GM03348 (cell line): ENCODE measurements at places on chromosomes 16 and 17.
A peak's percentile ranks its signal among the peaks of the same experiment; 100 is the strongest.

- DNase-seq: peak; percentile 40
Measured at GRCh38 chr16:15682105-15682570, 32.1 kb downstream of the NDE1 start.

- DNase-seq: no peak
Measured at GRCh38 chr17:68903286-68903685, 51.9 kb downstream of the ABCA8 start.

DNA sequence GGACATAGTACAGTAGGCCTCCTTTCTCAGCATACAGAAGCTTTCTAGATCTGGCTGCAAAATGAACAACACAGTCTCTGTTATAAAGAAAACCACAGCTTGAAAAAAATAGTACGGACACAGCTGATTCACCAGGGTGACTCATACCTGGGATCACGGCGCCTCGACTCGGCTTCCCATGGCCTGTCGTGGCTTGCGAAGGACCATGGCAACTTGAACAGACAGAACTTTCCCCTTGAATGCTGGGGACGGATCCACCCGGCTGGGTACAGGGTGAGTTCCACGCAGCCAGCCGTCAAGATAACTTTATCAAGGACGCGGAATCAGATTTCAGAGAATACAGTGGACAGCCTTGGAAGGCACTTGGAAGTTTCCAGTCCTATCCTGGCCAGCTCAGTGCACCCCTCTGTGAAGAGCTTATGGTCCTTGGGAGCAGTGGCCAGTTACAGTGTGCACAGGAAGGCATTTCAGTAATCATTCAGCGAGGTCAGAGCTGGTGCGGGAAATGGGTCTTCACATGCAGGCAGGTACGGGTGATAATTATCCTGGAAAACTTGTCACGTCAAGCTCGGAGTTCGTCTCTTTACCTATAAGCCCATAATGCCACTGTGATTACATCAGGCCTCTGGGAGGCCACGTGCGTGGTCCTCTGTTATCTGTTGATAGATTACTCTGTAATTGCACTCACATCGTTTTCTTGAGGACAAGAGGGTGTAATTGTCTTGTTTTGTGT lies 57.9 kb upstream of the MAF start:
- DNase-seq: peak; percentile 17

- DNase-seq: peak; percentile 84
Measured at GRCh38 chr16:20383106-20384029, 21.2 kb downstream of the PDILT start.

DNA sequence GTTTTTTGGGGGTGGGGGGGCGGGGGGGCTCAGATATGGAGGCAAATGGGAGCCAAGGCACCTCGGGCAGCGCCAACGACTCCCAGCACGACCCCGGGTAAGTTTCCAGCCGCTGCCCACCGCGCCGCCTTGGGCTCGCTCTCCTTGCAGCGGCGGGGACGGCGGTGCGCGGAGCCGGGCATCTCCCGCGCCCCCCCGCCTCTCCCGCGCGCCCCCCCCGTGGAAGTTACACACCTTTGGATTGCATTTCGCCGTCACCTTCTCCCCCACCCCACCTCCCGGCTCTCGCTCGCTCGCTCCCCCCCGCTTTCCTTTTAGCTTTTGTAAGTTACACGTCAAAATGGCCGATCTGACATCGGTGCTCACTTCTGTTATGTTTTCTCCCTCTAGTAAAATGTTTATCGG lies 387 bp downstream of the MSI2 start:
- peak; percentile 48 for DNase-seq

DNA sequence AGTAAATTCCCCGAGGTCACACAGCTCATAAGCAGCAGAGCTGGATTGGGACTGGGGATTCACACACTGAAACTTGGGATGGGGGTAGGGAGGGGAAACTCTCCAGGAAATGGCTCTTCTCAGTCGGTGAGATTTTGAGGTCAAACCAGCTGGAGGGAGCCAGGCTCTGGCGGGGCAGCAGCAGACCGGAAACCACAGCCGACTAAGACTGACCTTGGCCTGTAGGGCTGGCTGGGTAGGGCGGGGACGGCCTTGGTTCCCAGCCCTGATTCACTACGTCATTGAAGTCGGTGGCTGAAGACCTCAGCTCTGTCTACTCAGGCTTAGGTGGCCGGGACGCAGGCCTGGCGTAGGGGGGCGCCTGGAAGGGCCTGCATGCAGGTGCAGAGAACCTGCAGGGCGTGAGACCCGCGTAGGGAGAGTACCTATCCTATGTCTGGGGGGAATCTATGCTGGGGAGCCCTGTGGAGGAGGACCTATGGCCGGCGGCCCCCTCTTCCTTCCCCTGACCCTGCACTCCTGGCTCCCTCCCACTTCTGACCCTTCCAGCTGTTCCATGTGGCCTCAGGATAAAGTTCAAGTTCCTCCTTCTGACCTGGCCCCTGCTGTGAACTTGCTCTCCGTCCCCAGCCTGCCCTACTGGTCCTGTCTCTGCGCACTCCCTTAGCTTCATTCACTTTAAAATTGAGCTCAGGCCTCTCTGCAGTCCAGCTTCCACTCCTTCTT lies 11.9 kb upstream of the SLC4A1 start:
- peak; percentile 82 for DNase-seq

DNA sequence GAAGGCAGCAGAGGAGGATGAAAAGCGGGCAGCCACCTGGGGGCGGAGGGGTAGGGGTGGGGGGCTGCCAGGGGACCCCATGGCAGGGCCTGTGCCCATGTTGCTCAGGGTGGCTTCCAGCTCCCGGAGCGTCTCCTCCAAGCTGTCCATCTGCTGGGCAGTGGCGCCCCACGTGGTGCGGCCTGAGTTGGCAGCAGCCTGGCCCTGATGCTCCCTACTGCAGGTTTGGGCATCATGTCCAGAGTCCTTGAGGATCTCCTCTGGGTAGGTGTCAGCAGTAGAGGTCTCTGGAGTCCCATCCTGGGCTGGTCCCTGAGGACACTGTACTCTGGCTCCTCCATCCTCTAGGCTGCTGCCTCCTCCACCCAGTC lies 60.9 kb downstream of the SRCIN1 start:
- DNase-seq: no peak

DNA sequence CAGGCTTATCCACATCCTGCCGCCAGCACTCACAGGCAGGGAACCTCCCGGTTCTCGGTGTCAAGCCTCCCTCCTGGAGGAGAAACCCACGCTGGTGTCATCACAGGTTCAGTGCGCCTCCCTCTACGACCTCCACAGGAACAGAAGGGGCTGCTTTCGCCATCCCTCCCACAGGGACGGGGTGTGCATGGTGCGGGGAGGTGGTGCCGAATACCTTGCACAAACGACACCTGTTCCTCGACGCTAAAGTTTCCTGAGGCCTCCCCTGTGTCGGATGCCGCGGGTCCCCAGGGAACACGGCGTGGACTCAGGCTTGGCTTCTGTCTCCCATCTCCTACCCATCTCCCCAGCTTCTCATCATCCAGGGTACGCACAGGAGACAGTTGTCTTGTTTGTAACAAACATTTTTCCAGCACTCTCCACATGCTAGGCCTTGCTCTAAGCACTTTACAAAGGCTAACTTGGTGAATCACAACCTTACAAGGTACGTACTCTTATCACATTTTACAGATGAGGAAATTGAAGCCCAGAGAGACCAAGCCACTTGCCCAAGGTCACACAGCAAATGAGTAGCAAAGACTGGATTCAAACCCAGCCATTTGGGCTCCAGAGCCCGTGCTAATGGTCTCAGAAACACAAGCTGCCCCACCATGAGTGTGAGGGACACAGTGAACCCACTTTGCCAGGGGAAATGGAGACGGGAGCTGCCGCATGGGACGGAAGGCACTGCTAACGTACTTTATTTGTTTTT lies 271.6 kb downstream of the C16orf95 start:
- DNase-seq: no peak

GRCh38 chr17:72268431-72268830 lies 147.6 kb downstream of the SOX9 start:
- no peak for DNase-seq

DNA sequence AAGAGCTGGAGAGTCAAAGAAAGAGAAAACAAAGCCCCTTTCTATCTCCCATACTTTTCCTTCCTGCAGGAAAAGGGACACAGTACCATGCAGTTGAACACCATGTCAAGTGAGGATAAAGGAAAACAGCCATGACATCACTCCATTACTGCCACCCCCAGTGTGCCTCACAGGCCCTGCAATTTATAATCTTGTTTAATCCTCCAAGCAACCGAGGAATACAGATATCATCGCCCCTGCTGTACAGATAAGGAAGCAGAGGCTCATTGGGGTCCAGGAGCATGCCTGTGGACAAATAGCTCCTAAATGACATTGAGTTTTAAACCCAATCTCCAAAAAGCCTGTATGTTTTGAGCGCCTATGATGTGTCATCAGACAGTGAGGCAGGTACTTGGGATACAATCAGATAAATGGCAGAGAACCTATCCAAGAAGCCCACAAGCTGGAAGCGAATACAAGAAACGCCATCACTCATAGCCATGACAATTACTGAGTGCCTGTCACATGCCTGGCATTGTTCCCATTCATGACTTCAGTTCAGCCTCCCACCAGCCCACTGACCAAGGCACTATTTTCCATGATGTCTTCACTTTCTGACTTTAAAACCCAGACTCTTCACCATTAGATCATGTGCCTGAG lies 45.5 kb downstream of the CPPED1 start:
- DNase-seq: no peak

DNA sequence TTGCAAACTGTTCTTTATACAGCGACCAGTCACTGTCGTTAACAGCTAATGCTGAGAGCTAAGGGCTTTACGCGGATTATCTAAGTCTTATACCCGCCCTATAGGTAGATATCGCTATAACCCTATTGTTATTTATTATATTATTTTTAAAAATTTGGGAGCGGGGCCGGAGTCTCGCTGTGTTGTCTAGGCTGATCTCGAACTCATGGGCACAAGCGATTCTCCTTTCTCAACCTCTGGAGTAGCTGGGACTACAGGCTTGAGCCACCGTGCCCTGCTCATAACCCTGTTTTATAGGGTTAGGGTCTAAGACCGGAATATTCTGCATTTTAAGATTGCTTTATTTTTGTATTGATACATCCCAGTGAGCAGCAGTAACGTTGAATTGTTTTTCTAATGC lies 24.7 kb downstream of the DEF8 start:
- DNase-seq: no peak

DNA sequence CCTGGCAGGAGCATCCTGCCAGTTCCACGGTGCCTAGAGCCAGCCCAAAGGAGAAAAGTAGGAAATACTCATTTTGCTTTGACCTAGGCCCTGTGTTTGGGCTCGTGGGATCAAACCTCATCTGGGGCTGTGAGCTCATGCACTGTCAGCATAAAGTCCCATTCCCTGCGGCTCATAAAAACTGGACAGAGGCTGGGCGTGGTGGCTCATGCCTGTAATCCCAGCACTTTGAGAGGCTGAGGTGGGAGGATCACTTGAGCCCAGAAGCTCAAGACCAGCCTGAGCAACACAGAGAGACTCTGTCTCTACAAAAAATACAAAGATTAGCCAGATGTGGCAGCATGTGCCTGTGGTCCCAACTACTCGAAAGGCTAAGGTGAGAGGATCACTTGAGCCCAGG lies 17.9 kb downstream of the ATP6V0D1 start:
- DNase-seq: no peak

- DNase-seq: no peak
Measured at GRCh38 chr16:56897026-56897799, 32.2 kb downstream of the SLC12A3 start.

DNA sequence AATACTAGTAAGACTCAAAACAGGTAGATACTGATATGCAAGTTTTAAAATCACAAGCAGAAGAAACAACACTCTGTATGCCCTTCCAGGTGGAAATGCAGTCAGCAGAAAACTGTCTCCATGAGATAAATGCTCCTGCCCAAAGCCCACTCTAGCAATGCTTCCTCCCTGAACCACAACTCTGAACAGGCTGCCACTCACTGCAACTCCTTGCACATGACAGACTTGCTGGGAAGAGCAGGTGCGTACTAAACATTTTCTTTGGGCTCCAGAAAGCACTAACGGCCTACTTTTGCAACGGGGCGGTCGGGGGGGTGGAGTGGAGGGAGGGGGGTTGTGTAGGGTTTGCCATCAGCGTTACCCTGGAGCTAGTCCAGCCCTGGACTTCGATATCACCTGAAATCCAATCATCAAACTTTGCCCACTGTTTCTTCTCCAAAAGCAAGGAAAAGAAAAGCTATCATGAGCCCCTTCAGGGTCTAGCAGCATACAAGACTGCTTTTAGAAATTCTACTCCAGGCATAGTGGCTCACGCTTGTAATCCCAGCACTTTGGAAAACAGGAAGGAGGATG lies 46.1 kb downstream of the ANKRD11 start:
- no peak for DNase-seq

DNA sequence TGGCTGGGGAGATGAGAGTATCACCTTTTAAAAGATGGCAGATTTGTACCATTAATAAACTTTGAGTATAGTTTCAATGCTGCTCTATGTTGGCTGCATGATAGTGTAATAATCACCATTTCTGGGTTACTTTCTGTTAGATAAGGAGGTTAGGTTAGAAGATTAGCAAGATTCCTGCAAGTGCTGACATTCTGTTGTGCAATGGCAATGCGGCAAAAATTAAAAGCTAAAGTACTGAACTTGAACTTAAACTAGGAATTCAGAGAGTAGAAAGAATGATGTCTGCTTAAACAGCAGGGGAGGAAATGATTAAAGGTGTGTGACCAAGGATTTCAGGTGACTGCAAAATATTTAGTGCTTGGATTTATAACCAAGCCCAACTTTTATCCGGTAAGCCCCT lies 399.8 kb upstream of the MON1B start:
- no peak for DNase-seq
